ENCODE measurements at places on chromosomes 5 and 9. TPM values are rescaled to one million over a fixed set of nuclear protein-coding genes. Genes with fewer than 3 reads are reported as not detected.

DNA sequence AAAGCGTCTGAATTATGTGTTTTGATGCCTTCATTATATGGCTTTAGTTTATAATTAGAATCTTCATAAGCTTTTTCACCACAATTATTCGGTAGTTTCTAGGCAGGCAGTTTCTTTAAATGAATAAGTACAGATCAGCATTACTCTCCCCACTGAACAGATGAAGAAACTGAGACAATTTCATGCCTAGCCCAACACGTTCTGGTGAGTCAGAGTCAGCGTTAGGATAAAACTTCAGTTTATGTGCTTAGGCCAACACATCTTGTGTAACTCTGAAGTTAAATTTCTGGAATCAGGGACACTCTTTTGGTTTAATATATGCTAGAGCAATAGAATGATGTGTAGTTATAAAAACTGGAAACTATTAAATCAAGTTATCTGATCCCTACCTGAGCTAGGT is 186.7 kb upstream of the ELL2 start:
- no peaks in the 10 kb centered on the region for H3K27me3 ChIP-seq
- no peak overlapping the region for H3K27ac ChIP-seq
- H3K36me3 ChIP-seq: no peaks in the 10 kb centered on the region
- no peak overlapping the region for H3K4me3 ChIP-seq
- no peak for DNase-seq
- H3K4me1 ChIP-seq: no peaks in the 10 kb centered on the region

GRCh38 chr5:138648841-138649240 is 73.6 kb upstream of the HSPA9 start:
- no peak overlapping the region for H3K4me3 ChIP-seq
- H3K27ac ChIP-seq: no peak overlapping the region
- H3K36me3 ChIP-seq: no peaks in the 10 kb centered on the region
- peaks cover 10% of the 10 kb centered on the region for H3K4me1 ChIP-seq
- no peak for DNase-seq

GRCh38 chr9:138009016-138009802 is 131.6 kb downstream of the CACNA1B start:
- H3K27ac ChIP-seq: no peak overlapping the region
- no peaks in the 10 kb centered on the region for H3K27me3 ChIP-seq
- no peak overlapping the region for H3K4me3 ChIP-seq
- no peaks in the 10 kb centered on the region for H3K4me1 ChIP-seq
- no peaks in the 10 kb centered on the region for H3K36me3 ChIP-seq

DNA sequence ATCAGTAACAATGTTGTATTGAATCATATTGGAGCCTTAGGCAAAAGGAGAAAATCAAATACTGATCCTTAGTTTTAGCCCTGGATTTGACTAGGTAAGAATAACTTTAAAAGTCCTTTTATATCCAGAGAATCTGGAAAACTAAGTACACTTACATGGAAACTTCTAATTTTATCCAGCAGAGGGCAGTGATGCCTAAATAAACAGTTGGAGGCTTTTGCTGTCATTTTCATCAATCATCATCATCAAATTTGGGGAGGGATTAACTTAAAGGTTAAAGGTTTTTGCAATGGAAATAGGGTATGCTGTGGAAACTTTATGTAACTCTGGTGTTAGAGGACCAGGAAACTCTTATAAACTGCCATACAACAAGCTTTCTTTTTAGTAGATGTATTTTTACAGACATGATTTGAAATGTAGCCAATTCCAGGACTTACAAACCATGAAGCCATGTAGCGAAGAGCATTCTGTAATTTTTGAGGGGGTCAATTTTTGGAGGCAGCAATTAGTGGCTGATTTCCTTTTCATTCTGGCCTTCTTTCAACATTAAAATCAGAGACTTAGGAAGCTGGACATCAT is 112.7 kb downstream of the OSTF1 start:
- DNase-seq: peak; percentile 61
- no peaks in the 10 kb centered on the region for H3K36me3 ChIP-seq
- no peaks in the 10 kb centered on the region for H3K4me1 ChIP-seq
- no peak overlapping the region for H3K4me3 ChIP-seq

- H3K27me3 ChIP-seq: no peaks in the 10 kb centered on the region
- no peaks in the 10 kb centered on the region for H3K4me1 ChIP-seq
- DNase-seq: no peak
- no peak overlapping the region for H3K4me3 ChIP-seq
These were observed 126.0 kb downstream of the SUSD1 start for GRCh38 chr9:112048924-112049691.

DNA sequence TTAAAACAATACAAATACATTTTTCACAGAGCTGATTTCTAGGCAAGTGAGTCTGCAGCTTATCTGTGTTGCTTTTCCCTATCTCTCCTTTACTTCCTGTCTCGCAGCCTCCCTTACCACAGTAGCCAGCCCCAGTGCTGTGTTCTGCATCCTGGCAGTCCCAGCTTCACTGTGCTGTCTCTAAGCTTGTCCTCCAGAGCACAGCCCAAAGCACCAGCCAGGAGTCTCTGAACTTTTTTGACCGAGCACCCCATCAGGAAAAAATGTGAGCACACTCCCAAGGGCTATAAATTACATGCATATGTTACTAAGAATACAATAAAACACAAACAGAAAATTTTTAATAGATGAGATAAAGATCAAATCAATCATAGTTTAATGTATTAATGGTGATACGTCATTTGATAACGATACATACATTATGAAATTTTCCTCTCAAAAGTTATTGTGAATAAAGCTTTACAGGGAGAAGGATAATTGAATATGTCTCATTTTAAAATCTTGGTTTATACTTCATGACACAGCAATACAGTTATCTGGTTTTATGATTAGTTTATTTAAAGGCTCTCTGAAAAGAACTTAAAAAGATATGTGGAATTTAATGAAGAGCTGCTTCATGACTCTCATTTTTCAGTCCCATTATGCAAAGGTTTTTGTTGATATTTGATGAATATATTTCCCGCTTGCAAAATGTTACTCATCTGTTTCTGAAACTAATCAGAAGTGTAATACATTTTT is 7.3 kb upstream of the RHOBTB3 start:
- no peaks in the 10 kb centered on the region for H3K36me3 ChIP-seq
- no peak for DNase-seq
- H3K27me3 ChIP-seq: no peaks in the 10 kb centered on the region
- H3K4me1 ChIP-seq: peaks cover 30% of the 10 kb centered on the region
- no peak overlapping the region for H3K27ac ChIP-seq
- H3K4me3 ChIP-seq: no peak overlapping the region

DNA sequence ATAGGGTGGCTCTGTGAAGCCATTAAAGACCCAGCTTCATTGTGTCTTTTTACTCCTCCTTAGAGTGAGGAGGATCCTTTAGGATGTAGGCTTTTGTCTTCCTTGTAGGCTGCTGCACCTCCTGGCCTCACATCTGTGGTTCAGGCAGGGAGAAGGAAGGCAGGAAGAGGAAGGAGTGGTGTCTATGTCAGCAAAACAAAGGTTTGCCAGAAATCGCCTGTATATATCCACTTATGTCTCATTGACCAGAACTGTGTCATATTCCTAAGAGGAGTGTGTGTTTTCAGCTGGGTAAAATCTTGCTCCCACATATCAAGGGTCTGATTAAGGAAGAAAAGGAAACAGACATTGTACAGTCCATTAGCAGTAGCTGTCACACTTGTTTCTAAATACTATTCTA is 213.8 kb downstream of the ARHGAP26 start:
- no peak overlapping the region for H3K27ac ChIP-seq
- no peaks in the 10 kb centered on the region for H3K27me3 ChIP-seq
- no peak overlapping the region for H3K4me3 ChIP-seq
- peaks cover 34% of the 10 kb centered on the region for H3K4me1 ChIP-seq
- no peaks in the 10 kb centered on the region for H3K36me3 ChIP-seq

DNA sequence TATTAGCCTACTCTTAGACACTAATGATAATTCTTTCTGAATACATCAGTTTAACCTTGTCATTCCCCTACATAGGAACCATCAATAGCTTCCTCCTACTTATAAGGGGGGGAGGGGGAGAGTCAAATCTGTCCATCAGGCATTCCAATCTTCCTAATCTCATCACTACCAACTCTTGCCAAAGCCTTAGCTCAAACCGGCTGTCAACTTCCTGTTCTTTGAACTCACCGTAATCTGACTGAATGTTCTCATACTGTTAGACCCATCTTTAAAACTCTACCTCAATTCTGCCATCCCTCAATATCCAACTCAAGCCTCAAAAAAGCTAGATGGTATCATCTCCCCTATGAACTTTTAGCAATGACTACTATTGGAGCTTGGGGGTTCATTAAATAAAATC is 41.9 kb upstream of the RNF38 start:
- no peaks in the 10 kb centered on the region for H3K27me3 ChIP-seq
- no peak overlapping the region for H3K27ac ChIP-seq
- H3K4me3 ChIP-seq: no peak overlapping the region
- no peaks in the 10 kb centered on the region for H3K4me1 ChIP-seq

- H3K27ac ChIP-seq: no peak overlapping the region
- H3K36me3 ChIP-seq: no peaks in the 10 kb centered on the region
- no peak overlapping the region for H3K4me3 ChIP-seq
- DNase-seq: no peak
These were observed 71.5 kb upstream of the EQTN start for GRCh38 chr9:27368316-27368985.

DNA sequence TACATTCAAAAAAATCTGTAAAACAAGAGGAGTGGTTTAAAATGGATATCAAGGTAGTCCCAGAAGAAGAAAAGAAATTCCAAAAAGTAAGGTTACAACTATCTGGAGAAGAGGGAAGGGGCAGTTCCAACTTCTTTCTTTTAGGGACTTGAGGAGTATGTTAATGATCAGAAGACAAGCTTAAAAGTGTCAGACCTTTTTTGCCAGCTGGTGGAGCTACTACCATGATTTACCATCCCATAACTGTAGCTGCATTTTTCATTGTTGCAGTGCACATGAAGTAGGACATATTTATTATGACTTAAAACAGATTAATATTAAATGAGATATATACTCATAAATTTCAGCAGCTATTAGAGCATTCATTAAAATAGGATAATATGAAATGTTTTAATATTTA is 158.5 kb upstream of the RGS7BP start:
- H3K27me3 ChIP-seq: no peaks in the 10 kb centered on the region
- H3K36me3 ChIP-seq: no peaks in the 10 kb centered on the region
- no peak overlapping the region for H3K27ac ChIP-seq
- DNase-seq: no peak

DNA sequence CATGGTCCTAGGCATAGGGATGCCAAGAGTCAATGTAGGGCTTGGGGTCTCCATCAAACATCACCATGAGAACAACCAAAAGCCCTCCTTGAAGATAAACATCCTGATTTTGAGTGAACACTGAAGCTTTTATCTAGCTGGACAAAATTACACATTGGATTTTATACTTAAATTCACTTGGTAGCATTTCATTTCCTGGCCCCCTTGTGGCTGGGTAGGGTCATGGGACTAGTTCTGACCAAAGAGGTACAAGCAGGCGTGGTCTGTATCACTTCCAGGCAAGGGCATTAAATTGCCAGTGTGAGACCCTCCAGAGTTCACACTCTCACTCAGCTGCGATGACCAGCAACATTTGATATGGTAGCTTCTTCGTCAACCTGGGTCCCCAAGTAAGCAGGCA is 320.3 kb downstream of the ACTL7B start:
- H3K27ac ChIP-seq: no peak overlapping the region
- no peaks in the 10 kb centered on the region for H3K36me3 ChIP-seq
- DNase-seq: no peak
- H3K27me3 ChIP-seq: no peaks in the 10 kb centered on the region
- H3K4me3 ChIP-seq: no peak overlapping the region
- no peaks in the 10 kb centered on the region for H3K4me1 ChIP-seq

GRCh38 chr5:33232731-33233505 is 207.8 kb upstream of the TARS1 start:
- no peak overlapping the region for H3K4me3 ChIP-seq
- no peaks in the 10 kb centered on the region for H3K4me1 ChIP-seq
- no peaks in the 10 kb centered on the region for H3K36me3 ChIP-seq
- DNase-seq: no peak
- no peaks in the 10 kb centered on the region for H3K27me3 ChIP-seq
- H3K27ac ChIP-seq: no peak overlapping the region

DNA sequence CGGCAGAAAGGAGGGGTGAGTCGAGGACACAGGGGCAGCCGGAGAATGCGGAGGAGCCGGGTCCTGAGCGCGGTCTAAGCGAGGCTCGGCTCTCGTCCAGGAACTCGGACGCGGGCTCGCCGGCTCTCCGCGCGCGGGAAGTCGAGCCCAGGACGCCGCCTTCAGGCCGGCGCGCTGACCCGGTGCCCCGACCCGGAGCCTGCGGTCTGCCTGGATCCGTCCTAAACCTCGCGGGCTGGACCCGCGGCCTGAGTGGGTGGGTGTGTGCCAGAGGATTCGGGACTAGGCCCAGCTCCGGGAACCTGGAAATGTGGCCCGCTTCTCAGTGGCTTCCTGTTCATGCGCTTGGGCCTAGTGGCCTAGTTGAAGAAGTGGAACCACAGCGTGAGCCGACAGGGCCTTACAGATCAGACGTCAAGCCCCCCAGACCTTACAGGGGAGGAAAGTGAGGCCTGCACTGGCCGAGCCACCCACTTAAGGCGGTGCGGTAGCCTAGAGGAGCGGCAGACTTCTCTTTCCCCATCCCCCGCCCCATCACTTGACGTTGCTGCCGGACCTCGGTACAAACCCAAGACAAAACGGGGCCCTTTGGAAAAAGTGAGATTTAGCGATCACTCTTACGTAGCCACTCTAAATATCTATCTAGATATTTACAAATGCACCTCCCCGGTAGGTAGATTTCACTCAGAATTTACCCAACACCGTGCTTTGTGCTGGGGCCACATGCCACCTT is 1.2 kb downstream of the CDKN2B-AS1 start:
- H3K4me1 ChIP-seq: peaks cover 4% of the 10 kb centered on the region
- DNase-seq: no peak
- no peaks in the 10 kb centered on the region for H3K36me3 ChIP-seq
- no peaks in the 10 kb centered on the region for H3K27me3 ChIP-seq
- H3K4me3 ChIP-seq: peak overlapping the region; percentile 79
- peak overlapping the region; percentile 89 for H3K27ac ChIP-seq

DNA sequence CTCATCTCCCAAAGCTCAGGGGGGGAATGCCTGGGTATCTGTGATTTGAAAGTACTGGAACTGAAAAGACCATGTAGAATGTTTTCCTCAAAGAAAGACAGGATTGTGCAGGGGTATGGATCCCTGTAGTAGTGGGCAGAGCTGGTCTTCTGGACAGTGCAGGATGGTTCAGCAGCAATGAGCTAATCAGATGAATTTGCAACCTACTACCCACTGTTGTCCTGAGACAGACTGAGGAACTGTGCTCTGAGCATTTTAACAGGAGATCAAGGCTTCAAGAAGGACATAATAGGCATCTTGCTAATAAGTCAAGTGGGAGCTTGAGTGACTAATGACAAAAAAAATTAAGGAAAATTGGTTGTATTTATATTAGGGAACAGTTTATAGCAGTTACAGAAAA is 61.7 kb downstream of the FYB1 start:
- H3K27ac ChIP-seq: no peak overlapping the region
- H3K27me3 ChIP-seq: no peaks in the 10 kb centered on the region
- no peak for DNase-seq
- no peak overlapping the region for H3K4me3 ChIP-seq

SPATA31C1 gene
- total RNA-seq: not detected

MSANTD3 gene
- 31.3 TPM for total RNA-seq

SLC38A9 gene
- 12.6 TPM for total RNA-seq

ARHGEF37 gene
- 7.0 TPM for total RNA-seq

MSMP gene
- 1.2 TPM for total RNA-seq

GDNF gene
- not detected for total RNA-seq

HNRNPH1 gene
- total RNA-seq: 788 TPM

NFIB gene
- 6.6 TPM for total RNA-seq

PRDM9 gene
- total RNA-seq: not detected

PRELID2 gene
- 20.1 TPM for total RNA-seq

PCDHA11 gene
- total RNA-seq: 0.27 TPM

GABRA6 gene
- not detected for total RNA-seq

CD274 gene
- total RNA-seq: 2.5 TPM

Measured in HCT116 (cell line).